ENCODE measurements at places on chromosomes 2 and 18.

DNA sequence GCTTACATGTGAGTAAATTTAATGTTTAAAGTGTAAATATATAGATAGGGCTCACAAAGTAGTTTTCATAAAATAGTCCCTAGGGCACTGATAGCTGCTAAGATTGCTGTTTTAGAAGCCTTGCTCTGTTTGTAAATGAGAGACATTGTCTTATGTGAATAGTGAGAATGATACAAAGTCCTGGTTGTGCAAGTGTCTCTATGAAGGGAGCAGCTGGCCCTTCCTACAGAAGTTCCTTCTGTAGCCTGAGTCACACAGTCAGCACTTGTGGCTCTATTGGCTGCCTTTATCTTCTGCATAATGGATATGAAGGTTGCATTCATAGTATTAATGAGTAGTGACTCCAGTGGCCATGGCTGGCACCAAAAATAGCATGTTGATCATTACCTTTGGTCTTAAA lies 279.7 kb downstream of the OSR1 start:
- DNase-seq, result no peak

GRCh38 chr2:53314718-53315117 lies 452.9 kb upstream of the CHAC2 start:
- DNase-seq, result no peak

DNA sequence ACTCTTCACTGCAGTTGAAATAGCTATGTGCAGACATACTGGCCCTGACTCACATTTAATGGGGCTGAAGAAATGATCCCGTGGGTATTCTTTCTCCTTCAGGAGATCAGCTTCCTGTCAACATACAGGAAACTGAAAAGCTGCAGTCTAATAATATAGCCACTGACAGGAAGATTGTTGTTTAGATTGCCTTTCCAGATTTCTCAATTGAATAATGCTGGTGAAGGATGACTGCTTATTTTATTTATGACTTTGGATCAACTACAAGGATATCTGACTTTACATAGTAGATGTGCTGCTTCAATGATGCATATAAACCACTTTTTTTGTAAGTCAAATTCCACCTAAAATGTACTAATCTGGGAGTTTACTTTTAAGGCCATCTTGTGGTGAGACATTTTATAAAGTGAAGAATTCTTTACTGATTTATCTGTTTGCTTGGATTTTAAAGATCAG lies 93.4 kb upstream of the MAP4K3 start:
- DNase-seq, result no peak

- no peak for DNase-seq
Measured at GRCh38 chr2:180505203-180505602, 475.2 kb upstream of the UBE2E3 start.

GRCh38 chr2:227642656-227643055 lies 23.9 kb upstream of the SCYGR5 start:
- no peak for DNase-seq

DNA sequence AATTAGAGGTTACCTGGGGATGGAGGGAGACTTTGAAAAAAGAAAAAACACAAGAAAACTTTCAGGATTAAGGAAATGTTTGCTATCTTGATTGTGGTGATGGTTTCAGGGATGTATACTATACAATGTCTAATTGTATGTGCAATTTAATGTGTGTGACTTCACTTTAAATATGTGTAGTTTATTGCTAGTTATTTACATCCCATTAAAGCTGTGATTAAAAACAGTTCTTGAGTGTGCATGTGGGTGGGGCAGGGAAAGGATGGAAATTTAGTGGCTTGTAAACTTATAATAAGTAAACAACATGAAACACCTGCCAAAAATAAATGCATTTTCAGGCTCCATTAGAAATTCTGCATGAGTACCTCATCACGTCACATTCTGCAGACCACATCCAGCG lies 167.0 kb downstream of the MYO5B start:
- DNase-seq, result no peak

DNA sequence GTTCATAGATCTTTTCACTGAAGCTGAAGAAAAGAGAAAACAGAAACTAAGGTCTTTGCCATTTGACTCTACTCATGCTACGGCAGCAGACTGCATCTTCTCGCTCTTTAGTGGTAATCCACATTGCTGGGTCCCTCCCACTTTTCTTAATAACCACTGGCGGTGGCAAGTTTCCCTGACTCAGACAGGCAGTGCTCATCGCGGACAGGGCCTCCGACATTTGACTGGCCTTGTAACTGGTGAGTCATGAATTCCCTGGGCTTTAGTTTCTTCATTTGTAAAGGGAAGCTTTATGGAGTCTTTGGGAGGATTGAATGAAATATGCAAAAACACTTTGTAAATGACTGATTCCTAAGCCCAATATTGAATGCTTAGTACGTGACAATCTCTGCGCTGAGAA lies 238.2 kb upstream of the RBBP8 start:
- DNase-seq, result peak; percentile 65

DNA sequence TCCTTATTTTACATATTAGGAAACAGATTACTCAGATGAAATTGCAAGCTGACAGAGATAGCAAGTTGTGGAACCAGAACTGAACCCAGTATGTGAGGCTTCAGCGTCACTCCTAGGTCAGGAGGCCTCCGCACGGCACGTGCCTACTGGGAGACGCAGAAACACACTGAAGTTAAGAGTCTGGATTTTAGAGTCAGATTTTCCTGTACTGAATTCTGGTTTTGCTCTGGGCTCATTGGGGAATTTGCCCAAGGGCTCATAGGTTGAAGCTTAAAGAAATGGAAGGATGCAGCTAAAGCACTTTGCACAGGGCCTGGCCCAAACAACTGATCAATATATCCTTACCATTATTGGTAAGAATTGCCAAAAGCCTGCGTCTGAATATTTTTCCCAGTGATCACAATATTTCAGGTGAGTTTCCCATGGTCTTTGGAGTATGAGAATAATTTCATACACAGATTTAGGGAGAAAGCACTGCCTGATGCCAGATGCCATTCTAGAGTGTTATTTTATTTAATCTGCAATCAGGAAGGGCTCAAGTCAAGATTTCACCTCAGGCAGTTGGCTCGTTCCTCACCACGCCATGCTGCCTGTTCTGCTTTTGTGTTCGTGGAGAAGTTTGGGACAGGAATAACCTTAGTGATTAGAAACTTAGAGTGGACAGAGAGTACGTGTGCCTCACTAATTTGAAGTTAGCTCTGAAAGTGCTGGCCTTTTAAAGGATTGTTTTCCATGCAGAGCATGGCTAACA lies 331.9 kb downstream of the MYCN start:
- no peak for DNase-seq

GRCh38 chr2:10752236-10752635 lies 30.8 kb downstream of the ATP6V1C2 start:
- DNase-seq, result no peak

DNA sequence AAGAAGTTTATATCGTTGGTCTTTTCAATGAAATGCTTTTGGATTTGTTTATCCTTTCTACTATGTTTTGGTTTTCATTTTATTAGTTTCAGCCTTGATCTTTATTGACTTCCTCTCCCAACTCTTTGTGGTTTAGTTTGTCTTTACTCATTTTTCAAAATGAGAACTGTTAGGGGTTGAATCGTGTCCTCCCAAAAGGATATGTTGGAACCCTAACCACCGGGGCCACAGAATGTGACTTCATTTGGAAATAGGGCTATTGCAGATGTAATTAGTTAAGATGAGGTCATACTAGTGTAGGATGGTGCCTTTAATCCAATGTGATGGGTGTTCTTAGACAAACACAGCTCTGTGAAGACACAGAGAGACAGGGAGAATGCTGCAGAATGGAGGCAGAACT lies 60.4 kb upstream of the IL1R2 start:
- DNase-seq, result no peak

GRCh38 chr2:69495861-69496260 lies 58.6 kb upstream of the NFU1 start:
- no peak for DNase-seq

DNA sequence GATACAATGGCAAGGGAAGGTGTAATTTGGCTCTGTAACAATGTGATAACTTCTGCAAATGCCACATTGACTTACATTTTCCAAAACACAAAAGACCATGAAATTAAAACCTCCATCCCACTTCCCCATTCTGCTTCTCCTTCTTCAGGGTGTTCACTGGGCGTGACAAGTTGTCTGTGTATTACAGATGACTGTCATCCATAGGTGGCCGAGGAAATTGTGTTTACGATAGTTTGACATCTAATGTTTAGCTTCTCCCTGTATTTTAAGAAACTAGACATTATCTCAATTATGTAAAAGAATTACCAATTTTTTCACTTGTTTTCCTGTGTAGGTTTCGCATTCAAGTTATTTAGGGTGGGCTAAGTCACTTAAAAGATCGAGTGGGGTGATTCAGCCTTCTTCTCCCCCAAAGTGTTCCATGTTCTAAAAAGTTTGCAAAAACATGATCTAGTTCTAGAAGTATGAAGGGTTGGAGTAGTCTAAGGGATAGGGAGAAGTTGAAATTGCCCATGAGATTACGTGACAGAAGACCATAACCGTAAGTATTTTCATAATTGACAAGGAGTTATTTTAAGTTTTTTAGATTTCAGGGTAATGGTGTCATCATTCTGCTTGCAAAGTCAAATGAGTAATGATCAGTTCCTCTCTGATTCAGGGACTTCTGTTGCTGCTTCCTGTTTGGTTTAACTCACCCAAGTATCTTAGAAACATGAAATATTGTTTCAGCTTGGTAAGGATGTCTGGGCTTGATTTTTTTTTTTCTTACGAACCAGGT lies 25.2 kb upstream of the CYTIP start:
- no peak for DNase-seq

Measured in smooth muscle cell of the brain vasculature (primary cell).